ENCODE measurements at places on chromosomes 2 and 18.

DNA sequence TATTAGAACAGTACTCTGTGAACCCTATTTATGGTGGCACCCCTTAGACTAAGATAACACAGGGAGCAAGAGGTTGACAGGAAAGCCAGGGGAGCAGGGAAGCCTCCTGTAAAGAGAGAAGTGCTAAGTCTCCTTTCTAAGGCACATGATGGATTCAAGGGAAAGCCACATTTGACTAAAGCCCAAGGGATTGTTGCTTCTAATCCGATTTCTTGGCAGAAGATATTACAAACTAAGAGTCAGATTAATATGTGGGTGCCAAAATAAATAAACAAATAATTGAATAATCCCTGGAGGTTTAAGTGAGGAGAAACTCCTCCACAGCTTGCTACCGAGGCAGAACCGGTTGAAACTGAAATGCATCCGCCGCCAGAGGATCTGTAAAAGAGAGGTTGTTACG lies 333.2 kb downstream of the SOX11 start:
- no peak for DNase-seq

- no peak for DNase-seq
Measured at GRCh38 chr2:84919885-84920580, 14.6 kb downstream of the TMSB10 start.

GRCh38 chr2:104658144-104658835 lies 195.6 kb upstream of the POU3F3 start:
- DNase-seq = no peak

GRCh38 chr18:67260841-67261240 lies 255.7 kb downstream of the DSEL start:
- no peak for DNase-seq

DNA sequence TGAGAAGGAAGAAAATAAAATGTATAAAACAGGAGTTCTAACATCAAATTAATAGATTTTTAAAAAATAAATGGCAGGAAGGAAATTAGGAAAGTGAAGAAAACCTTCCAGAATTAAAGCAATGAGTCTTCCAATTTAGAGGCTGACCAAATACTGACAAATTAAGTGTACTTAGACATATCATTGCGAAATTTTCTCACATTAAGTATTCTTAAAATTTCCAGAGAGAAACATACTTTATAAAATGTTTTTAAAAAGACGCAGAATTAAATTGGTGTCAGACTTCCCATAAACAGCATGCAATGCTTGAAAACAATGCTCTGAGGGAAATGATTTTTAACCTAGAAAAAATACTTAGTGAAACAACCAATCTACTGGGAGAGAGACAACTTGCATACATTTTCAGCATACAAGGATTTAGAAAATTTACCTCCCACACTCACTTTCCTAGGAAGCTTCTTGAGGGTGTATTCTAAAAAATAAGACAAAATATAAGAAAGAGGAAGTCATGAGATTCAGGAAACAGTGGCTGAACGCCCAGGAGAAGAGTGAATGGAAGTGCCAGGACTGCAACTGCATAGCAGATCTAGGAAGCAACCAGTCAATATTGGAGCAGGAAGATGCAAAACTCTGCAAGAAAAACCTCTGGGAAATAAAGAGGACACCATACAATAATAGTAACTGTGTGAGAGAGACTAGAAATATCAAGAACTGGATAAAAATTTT lies 339.9 kb downstream of the ADCYAP1 start:
- DNase-seq = no peak

GRCh38 chr2:233091595-233092375 lies 31.6 kb downstream of the INPP5D start:
- no peak for DNase-seq

DNA sequence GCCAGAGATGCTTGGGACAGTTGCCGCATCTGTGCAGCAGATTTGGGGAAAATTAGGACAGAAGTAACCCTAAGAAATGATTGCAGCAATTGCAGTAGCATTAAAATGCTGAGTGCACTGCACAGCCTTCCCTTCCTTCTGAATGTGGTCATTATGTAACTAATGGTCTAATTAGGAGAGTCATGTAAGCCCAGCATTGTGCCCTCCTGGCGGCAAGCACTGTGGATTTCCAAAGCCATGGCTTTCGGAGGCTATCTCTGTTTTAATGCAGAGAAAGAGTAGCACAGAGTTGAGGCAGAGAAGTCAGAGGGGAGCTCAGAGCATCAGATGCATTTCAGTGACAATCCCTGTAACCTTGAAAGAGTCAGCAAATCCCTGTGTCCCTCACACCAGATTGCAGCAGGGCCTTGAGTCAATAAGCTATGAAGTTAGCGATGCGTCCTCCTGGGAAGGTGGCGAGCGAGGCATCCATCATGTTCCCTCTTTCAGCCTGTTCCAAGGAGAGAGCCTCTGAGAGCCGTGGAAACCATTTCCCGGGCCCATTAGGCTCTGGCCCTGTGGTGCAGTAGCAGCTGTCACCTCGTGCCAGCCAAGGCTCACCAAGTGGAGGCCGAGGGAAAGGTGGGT lies 307.2 kb downstream of the FBXO15 start:
- DNase-seq = no peak
